RCC 7860 (cell line): ENCODE measurements at places on chromosomes 12 and 14.
A peak's percentile ranks its signal among the peaks of the same experiment; 100 is the strongest.

GRCh38 chr12:10153271-10154144, 18.4 kb downstream of the OLR1 start:
- peak; percentile 27 for DNase-seq

- DNase-seq, result no peak
Observed at GRCh38 chr14:50943261-50943942, 881 bp downstream of the PYGL start.

DNA sequence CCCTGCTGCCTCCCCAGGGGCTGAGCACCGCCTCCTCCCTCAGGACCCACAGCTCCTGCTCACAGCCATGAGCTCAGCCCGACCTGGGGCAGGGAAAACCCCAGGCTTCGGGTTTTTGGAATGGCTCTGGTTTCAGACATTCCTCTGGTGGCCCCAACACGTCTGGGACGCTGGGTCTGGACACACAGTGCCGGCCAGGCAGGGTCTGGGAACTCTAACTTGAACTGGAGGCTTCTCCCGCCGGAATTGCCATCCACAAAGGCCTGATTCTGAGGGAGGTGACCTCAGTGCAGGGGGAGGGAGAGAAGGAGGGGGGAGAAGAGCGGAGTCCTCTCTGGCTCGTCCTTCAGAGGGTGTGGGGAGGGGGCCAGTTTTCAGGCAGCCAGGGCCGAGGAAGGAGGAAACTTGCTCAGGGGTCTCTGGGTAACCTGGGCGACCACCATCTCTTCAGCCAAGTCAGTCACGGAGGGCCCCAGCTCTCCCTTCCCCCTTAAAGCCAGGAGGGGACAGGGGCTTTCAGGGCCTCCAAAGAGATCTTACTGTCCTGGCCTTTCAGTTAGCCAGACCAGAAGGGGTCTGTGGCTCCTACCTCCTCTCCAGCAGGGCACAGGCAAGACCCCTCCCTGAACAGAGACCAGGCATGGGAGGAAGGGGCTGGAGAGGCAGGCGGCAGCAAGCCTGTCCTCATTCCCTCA, 19.4 kb downstream of the NCKAP5L start:
- DNase-seq, result no peak

DNA sequence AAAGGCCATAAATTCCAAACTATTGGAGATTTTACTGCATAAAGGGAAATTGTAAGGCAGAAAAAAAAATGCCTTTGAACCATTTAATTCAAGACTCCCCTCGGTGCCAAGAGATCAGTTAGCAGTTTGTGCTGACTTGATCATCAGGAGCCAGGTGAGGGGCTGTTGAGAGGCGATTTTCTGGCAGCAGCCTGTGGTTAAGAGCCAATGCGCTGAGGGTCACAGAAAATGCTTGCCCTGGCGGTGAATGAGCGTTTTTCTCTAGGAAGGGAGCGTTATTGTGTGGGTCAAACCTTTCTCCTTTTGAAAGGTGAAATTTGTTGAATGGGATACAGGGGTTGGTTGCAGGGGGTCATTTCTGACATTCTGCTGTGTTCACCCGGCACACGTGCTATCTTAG, 4.7 kb downstream of the SRRM4 start:
- DNase-seq, result no peak

- DNase-seq, result no peak
Observed at GRCh38 chr14:45145214-45145613, 9.5 kb downstream of the FANCM start.

DNA sequence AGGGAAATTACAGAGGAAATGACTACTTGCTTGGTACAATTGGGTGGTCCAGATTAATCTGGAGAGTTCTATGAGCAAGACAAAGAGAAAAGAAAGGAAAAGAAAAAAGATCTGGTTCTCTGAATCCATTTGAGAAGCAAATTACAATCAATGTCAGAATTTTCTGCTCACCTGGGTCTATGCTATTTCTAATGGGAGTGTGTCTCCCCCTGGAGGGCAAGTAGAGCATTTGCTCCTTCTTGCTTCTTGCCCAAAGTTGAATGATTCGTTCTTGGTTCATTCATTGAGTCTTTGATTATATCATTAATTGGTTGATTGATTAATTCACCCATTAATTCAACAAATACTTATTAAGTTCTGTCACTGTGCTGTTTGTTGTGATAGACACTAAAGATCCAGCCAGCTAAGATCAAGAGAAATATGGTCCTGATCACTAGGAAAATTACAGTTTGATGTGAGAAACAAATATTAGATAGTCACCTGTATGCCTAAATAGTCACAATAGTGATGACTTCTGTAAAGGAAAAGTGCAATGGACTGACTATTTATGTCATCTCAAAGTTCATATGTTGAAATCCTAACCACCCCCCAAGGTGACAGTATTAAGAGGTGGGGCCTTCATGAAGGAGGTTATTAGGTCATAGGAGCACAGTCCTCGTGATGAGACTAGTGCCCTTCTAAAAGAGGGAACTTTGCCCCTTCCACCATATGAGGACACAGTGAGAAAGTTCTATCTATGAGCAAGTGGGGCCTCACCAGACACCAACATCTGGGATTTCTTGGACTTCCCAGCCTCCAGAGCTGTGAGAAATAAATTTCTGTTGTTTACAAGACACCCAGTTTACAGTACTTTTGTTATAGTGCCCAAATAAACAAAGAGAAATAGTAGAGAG, 8.0 kb upstream of the ASB8 start:
- peak; percentile 25 for DNase-seq

DNA sequence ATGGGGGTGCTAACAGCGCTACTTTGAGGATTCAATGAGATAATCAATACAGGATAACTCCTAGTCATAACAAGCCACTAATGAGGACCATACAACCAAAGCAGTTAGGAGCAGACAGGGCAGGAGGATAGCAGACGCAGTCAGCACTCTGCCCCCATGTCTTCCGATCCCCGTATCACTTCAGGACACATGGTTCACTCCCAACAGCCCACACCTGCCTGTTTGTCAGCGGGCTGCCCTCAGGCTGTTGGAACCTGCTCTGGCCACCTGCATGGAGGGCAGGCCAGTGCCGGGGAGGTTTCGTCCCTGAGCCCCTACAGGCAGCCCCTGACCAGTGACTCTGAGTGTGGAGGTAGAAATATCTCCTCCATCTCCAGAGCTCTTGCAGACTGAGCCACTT, 37.1 kb upstream of the LTBP2 start:
- DNase-seq, result no peak

- DNase-seq, result no peak
Observed at GRCh38 chr12:14691560-14691959, 4.8 kb downstream of the GUCY2C start.

DNA sequence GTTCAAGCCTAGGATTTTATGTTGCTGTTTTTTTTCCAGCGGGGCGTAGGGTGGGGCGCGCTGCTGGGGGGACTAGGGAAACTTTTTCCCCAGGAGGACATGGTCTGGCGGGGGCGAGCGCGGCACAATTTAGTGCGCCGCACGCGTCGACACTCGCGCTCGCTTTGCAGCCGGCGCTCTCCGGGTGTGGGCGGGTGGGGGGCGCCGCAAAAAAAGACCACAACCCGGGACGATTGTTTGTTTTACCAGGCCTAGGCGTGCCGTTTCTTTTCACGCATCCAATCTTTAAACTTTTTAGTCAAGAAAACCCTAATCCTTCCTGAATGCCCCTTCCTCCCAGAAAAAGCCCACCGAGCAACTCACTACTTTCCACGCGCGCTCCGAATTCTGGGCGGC, 865 bp upstream of the ZFP36L1 start:
- no peak for DNase-seq

- no peak for DNase-seq
Observed at GRCh38 chr12:76441016-76441415, 92.8 kb upstream of the BBS10 start.

DNA sequence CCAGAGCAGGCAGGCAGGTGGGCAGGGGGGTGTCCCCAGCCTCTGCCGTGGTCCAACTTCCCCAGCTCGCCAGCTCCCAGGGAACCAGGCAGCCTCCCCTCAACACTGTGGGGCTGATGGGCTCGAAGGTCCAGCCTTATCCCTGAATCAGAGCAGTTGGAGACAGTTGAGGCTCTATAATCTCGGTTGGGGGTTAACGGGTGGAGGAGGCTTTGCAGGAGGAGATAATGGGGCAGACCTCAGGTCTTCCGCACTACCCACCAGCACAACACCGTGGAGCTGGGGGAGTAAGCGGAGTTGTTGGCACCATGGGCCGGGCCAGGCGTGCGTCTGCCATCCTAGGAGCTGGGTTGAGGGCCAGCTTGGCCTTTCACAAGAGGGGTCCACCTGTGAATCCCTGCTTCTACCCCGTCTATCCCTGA, 13.9 kb upstream of the HDAC7 start:
- no peak for DNase-seq

GRCh38 chr12:115384391-115384790, 700.4 kb upstream of the TBX3 start:
- DNase-seq, result no peak

DNA sequence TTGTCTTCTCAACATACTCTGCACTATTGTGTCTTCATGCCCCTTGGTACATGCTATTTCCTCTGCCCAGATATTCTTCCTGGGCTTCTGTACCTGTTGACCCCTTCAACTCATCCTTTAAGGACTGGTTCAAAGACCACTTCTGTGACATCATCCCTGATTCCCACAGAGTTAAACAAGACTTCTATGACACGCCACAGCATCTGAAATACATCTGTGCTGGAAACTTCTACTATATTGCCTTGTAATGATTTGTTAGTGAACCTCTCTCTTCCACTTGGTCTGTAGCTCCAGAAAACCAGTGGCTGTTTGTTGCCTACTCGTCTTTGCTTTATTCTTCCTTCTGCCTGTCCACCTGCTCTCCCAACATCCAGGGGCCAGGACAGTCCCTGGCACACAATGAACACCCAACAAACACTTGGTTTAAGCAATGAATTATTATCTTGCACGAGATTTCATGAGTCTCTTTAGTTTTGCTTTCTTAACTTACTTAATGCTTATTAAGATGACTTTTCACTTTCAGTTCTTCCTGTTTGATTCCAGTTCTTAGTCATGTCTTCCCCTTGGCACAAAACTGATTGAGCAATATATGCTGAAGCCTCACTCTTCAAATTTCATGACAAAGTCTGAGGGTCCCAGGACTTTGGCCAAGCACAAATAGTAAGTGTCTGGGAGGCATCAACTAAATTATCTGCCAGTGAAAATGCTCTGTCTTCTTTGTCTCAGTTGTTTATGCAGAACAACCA, 485.9 kb downstream of the APAF1 start:
- DNase-seq, result no peak

DNA sequence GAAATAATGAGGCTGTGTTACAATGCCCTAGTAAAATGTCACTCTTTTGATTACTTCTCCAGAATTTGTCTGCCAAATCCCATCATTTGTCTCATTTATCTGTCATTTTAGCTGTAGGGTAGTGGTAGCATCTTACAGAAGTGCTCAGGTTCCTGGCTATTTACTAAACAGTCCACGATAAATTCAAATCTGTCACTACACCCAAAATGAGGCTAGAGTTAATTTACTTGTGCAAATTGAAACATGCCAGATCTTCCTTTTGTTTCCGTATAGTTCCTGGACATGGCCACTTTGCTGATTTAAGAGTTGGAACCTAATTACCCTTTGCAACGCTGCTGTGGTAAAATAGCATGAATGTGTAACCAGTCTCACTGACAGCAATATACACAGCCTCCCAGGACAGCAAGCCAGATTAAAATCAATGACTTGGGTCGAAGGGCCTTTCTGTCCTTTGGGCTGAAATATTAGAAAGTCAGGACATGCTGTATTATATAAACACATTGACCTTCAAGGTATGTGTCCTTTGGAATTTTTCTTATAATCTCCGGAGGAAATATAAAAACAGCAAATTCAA, 485.4 kb downstream of the MDGA2 start:
- DNase-seq, result no peak

GRCh38 chr12:91289906-91290305, 107.3 kb upstream of the DCN start:
- no peak for DNase-seq

DNA sequence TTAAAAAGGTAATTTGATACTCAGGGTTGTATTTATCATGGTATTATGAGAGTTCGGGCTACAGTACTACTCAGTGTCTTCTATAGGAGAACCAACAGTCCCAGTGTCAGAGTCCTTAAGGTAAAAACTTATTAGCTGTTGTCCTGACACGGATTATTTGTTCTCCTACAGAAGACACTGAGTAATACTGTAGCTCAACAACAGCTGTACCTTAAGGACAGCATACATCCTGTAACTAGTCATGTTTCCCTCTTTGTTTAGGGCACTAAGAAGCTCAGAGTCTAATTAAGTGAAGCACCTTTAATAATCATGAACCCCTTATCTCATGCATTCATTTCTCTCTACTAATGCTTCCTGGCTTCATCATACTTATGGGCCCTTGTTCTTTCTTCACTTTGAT, 33.9 kb downstream of the ARF6 start:
- DNase-seq, result no peak

DNA sequence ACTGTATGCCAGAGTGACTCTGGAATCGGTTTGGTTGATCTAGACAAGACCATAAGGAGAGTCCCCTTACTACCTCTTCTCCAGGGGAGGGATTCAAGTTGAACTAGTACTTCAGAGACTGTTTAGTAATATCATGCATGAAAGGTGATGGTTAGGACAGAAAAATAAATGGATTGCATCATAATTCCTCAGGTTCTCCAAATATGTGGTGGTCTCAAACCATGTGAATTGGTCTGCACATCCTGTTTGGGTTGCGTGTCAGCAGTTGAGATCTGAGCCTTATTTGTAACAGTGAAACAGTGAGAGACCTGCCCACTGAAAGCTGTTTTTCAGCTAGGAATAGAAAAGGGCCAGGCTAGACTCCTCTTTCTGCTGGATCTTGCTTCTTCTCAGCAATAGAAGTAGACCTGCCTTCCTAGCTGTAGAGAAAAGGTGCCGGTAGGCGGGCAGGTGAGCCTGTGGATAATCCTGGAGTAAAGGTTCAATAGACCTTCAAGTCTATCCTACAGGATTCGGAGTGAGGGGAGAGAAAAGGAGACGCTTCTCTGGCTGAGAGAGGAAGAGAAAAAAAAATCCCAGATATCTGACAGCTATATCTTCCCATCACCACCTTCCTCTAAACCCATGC, 258.5 kb upstream of the E2F7 start:
- no peak for DNase-seq

DNA sequence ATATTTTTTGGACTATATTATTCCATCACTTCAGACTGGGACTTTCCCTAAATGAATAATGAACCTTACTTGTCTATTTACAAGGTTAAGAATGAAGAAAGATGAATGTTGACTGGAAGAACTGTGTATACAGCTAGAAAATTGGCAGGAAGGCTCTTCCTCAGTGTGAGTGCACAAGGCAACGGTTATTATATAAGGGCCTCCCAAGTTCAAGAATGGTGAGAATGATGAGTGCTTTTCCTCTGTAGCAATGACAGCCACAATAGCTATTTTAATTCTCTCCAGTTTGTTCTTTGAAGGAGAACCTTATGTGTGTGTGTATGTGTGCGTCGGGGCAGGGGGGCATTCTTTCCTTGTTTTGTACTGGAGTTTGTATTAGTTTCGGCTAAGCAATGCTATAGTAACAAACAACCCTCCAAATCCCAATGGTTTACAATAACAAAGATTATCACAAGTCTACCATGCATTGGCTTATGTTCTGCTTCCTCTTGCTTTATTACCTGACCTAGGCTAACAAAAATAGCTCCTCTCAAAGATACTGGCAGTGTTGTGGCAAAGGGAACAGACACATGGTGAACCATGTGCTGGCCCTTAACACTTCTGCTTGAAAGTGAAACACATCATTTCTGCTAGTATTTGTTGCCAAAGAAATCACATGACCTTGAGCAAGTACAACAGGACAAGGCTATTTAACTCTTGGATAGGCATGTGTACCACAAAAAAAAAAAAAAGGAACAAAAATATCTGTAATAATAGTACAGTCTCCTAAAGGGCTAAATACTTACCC, 139.5 kb downstream of the RMST start:
- no peak for DNase-seq
